Astrocyte of the cerebellum (primary cell): ENCODE measurements at places on chromosomes 7 and 10.

- no peak for DNase-seq
Observed at GRCh38 chr7:153392726-153393125, 633.2 kb downstream of the ACTR3B start.

GRCh38 chr10:11776080-11776479 is 33.9 kb downstream of the ECHDC3 start:
- DNase-seq = no peak

GRCh38 chr7:39594988-39595620 is 28.3 kb upstream of the RALA start:
- peak; percentile 22 for DNase-seq

DNA sequence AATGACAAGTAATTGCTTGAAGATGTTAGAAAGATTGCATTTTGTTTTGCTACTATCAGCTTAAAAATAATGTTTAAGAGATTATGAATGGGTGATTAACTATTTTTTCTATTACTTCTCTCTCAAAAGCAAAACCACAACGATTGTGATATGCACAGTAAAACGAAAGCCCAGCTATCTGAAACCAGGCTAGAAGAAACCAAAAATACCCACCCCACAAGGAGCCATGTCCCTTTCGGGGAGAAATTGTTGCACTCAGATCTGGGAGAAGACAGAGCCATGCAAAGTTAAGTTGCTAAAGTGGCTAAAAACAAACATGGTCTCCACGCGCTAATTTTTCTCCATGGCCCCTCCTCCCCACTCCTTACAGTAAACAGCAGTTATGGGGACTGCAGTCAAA is 173.6 kb downstream of the RPS24 start:
- DNase-seq = no peak

- DNase-seq = no peak
Observed at GRCh38 chr7:126016722-126017121, 1087.1 kb upstream of the POT1 start.

- DNase-seq = no peak
Observed at GRCh38 chr10:95469676-95470075, 91.5 kb downstream of the SORBS1 start.

- DNase-seq = no peak
Observed at GRCh38 chr7:93185303-93186027, 37.3 kb upstream of the SAMD9L start.

DNA sequence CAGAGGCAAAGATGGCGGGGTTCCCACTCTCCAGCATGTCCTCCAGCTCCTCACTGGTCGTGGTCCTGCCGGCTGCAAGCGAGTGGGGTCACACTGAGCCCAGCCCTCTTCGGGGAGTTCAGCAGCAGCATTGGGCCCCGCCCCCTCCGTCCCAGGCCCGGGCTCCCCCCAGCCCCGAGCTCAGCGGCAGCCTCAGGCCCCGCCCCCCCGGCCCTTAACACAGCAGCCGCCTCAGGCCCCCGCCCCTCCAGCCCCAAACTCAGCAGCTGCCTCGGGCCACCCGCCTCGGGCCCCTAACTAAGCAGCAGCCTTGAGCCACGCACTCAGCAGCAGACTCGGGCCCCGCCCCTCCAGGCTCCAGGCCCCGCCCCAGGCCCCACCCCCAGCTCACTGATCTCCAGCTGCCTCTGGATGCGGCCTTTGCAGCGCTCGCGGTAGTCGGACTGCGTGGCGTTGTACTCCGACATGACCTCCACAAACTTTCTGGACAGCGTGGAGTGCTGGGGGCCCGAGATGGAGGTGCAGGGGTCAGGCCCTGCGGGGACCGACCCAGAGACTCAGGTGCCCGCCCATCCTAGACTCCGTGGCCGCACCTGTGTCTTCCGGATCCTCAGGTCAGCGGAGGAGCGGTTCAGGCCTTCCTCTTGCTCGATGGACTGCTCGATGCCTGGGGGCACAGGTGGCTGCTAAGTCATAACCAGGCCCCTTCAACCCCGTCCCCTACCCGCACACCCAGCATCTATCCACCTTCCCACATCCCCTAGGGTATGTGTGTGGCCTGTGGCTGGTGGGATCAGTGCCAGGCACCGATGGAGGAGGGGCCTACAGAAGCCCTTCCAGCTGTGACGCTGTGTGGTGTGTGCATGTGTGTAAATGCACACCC is 15.5 kb downstream of the STX1A start:
- no peak for DNase-seq

DNA sequence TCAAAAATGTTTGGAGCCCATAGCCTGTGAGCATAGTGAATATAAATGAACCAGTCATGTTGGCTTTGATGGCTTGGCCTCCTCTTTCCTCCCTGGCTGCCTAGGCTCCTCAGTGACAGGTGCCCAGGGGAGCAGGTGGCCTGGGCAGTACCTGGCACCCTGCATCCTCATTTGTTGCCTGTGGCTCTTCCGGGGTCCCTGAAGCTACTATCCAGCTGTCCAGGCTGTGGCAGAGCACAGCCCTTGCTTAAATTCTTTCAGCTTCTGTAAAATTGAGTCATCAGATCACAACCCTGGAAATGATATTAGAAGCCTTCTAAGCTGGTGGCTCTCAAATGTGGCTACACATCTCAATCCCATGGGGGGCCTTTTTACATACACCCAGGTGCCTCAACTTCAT is 525.4 kb downstream of the GALNT17 start:
- no peak for DNase-seq

- no peak for DNase-seq
Observed at GRCh38 chr10:97039538-97040247, 146.1 kb downstream of the SLIT1 start.

DNA sequence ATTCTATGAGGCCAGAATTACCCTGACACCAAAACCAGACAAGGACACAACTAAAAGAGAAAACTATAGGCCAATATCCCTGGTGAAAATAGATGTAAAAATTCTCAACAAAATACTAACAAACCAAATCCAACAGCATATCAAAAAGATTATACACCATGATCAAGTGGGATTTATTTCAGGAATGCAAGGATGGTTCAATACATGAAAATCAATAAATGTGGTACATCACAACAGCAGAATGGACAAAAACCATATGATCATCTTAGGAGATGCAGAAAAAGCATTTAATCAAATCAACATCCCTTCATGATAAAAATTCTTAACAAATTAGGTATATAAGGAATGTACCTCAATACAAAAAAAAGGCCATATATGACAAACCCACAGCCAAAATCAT is 5.6 kb upstream of the SCART1 start:
- DNase-seq = no peak

DNA sequence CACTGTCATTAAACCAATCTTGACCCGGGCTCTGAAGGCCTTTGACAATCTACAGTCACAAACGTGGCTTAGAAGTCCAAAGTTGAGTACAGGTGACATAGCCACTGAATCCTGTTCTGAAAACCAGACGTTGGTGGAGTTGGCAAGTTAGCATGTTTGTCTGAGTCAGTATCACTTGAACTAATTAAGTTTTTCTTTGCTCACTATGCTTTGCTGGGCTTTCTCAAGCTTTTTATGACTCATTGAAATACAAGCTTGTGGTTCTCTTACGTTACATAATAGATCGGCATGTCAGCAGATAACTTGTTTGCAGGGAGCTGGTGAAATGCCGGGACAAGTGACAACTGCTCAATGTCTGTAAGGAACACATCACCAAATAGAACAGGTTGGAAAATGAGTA is 53.8 kb downstream of the ARL5B start:
- peak; percentile 87 for DNase-seq

DNA sequence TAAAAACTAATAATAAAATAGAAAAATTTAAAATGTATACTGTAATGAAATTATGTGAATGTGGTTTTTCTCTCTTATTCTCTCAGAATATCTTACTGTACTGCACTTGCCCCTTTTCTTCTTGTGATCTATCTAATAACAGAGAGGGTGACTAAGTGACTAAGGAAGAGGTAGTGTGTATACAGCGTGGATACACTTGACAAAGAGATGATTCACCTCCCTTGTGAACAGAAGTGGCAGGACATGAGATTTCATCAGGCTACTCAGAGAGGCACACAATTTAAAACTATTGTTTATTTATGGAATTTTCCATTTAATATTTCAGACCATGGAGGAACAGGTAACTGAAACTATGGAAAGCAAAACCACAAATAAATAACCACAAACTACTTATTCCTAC is 806.6 kb upstream of the GHITM start:
- DNase-seq = no peak
